Activated naive CD8-positive, alpha-beta T cell treated with anti-CD3 and anti-CD28 coated beads, Interleukin-2, amount 10 ng/mL, durations not matched to agents 7 days and 5 days (primary cell): ENCODE measurements at places on chromosomes 16 and 17. TPM values are rescaled to one million over a fixed set of nuclear protein-coding genes. Genes with fewer than 3 reads are reported as not detected.

DNA sequence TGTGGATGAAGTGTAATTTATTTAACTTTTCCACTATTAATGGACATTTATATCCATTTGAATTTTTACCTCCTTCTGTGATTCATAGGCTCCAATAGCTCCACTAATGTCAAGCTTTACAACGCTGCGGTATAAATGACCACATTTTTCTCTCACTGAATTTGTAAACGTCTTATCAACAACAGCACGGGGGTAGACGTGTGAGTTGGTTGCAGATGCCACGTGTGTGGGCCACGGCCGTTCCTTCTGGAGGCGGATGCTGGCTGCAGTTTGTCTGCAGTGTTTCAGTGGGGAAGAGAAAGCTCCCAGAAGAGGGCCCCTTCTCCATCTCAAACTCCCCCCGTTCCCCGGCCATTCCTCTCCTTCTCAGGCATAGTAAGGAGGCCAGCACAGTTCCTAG lies 68.2 kb upstream of the XYLT1 start:
- no peak overlapping the region for H3K4me3 ChIP-seq
- DNase-seq: no peak
- H3K4me1 ChIP-seq: no peaks in the 10 kb centered on the region
- no peaks in the 10 kb centered on the region for H3K36me3 ChIP-seq
- H3K27ac ChIP-seq: no peak overlapping the region

- peaks cover 30% of the 10 kb centered on the region for H3K36me3 ChIP-seq
- no peaks in the 10 kb centered on the region for H3K27me3 ChIP-seq
- no peak overlapping the region for H3K4me3 ChIP-seq
- H3K27ac ChIP-seq: no peak overlapping the region
These were observed 4.0 kb downstream of the ALDH3A2 start for GRCh38 chr17:19652595-19652994.

DNA sequence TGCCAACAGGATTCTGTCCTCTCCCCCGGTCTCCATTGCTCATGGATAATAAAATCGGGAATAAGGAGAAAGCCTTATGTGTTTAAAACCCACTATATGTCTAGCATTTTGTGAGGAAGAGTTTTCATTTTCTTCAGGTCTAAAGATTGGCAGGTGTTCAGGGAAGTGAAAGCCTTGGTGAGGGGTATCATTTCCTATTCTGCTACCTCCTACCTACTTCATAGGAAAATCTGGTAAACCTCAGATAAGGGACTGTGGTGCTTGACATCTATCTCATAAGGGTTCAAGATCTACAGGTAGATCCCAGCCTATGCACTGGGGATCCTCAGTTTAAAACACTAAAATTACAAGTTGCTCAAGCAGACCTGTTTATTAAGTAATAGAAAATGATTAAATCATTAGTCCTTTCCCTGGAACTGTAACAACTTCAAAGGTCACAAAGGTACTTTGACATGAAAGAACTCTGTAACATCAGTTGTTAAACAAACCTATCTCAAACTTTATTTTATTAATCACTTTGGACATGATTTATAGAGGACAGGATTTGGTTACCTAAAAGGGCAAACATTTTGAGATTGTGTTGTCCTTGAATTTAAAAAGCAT lies 6.5 kb downstream of the MOSMO start:
- no peak overlapping the region for H3K4me3 ChIP-seq
- no peaks in the 10 kb centered on the region for H3K36me3 ChIP-seq
- H3K27me3 ChIP-seq: no peaks in the 10 kb centered on the region
- no peak for DNase-seq

DNA sequence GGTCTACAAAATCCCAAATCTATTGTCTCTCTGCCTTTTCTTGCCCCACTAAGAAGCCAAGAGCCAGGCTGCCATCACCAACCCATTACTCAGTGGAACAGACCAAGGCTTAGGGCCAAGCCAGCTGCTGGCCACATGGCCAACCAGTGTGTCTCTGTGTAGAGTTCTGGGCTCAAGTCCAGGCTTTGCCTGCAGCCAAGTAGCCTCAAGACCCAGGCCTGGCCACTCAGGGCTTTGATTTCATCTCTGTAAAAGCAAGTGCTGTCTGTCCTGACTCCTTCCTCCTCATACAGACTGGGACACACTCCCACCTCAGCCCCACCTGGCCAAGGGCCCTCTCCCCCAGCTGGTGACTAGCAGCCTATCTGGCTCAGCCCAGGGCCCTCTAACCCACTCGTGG lies 14.6 kb downstream of the SREBF1 start:
- peak overlapping the region; percentile 76 for H3K27ac ChIP-seq
- peak overlapping the region; percentile 91 for H3K4me3 ChIP-seq
- H3K4me1 ChIP-seq: peaks cover 76% of the 10 kb centered on the region
- H3K27me3 ChIP-seq: no peaks in the 10 kb centered on the region
- peaks cover 34% of the 10 kb centered on the region for H3K36me3 ChIP-seq

DNA sequence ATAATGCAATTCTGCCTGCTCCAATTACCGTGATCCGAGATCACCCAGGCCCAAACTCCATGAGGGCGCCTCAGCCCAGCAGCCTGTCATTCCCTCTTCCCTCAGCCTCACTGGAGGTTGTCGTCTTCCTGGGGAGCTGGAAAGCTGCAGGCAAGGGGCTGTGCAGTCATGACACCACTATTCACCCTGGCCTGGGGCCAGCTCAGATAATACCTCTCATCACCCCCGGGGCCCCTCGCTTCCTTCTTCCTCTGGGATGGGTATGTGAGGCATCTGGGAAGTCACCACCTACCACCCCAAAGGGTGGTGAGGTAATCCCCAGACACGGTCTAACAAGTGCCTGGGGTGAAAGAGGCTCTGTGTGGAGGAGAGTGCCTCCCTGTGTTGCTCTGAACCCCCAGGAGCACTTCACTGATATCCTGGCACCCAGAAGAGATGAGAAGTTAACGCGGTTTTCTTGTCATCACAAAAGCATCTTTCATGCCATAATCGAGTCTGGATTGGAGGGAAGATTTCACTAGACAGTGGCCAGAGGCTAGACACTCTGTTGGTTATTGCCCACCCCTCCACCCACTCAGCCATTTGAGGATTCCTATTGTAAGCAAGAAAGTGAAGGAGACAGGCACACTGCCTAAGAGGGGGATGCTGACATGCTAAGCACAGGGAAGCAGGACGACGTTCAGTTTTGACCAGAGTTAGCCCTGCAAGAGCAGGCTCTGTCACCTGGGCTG lies 18.4 kb downstream of the CFAP20 start:
- peaks cover 25% of the 10 kb centered on the region for H3K36me3 ChIP-seq
- no peaks in the 10 kb centered on the region for H3K27me3 ChIP-seq
- H3K4me3 ChIP-seq: no peak overlapping the region
- no peak overlapping the region for H3K27ac ChIP-seq

- H3K27me3 ChIP-seq: peaks cover 34% of the 10 kb centered on the region
- DNase-seq: no peak
- H3K4me1 ChIP-seq: peaks cover 5% of the 10 kb centered on the region
- no peak within 1 kb of the TSS for H3K4me3 ChIP-seq
- no peak within 1 kb of the TSS for H3K27ac ChIP-seq
- no peaks in the 10 kb centered on the region for H3K36me3 ChIP-seq
These were observed at the start of gene CYGB for GRCh38 chr17:76537578-76538280. Gene CYGB, minus strand, starts transcription at chr17:76537709. Its CDS starts 167 bp downstream, at chr17:76537542.

DNA sequence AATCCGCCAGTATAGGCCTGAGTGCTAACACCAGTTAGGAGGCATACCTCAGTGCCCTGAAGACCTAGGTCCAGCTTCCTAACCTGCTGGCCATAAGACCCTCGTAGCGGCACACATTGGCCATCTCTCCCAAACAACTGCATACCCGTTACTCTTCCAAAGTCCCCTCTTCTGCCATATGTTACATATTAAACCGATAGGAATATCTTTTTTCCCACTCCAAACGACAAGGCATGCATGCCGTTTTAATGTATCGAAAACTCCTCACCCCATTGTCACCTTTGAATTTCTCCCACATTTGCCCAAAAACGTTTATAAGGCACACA lies 721 bp upstream of the AXIN2 start:
- H3K4me1 ChIP-seq: peaks cover 23% of the 10 kb centered on the region
- H3K27ac ChIP-seq: no peak overlapping the region
- peaks cover 12% of the 10 kb centered on the region for H3K27me3 ChIP-seq
- H3K4me3 ChIP-seq: peak overlapping the region; percentile 86
- H3K36me3 ChIP-seq: peaks cover 4% of the 10 kb centered on the region

DNA sequence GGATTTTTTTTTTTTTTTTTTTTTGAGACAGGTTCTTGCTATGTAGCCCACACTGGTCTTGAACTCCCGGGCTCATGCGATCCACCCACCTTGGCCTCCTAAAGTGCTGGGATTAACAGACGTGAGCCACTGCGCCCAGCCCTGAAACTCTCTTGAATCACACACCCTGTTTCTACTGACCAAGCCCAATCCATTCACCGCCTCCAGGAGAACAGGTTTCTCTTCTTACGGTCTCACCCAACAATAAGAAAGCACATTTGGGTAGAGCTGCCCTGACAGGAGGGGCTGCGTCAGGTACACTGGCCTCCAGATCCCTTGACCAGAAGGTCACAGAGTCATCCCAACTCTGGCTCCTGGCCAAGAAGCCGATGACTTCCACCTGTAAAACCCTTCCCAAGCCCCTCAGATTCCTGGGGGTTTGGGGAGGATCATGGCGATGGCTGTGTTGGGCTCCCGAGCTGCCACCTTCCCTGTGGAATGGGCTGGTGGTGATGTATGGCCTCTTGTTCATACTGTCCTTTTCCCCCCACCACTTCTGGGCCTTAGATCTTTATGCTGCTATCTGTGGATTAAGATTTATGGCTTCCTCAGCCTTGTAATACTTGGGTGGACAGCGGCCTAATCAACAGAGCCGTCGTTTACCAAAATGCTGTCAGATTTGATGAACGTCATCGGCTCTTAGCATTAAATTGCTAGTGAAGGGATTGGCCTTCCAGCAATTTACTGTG lies 89.1 kb downstream of the KATNIP start:
- H3K36me3 ChIP-seq: peaks cover 5% of the 10 kb centered on the region
- H3K4me3 ChIP-seq: no peak overlapping the region
- H3K27me3 ChIP-seq: no peaks in the 10 kb centered on the region
- no peak for DNase-seq

GRCh38 chr16:1180549-1181403 lies 27.9 kb downstream of the CACNA1H start:
- no peaks in the 10 kb centered on the region for H3K36me3 ChIP-seq
- no peak overlapping the region for H3K27ac ChIP-seq
- no peak for DNase-seq
- H3K27me3 ChIP-seq: no peaks in the 10 kb centered on the region
- no peak overlapping the region for H3K4me3 ChIP-seq

GRCh38 chr16:56355786-56356275 lies 69.5 kb downstream of the AMFR start:
- no peaks in the 10 kb centered on the region for H3K36me3 ChIP-seq
- peaks cover 30% of the 10 kb centered on the region for H3K4me1 ChIP-seq
- peak overlapping the region; percentile 84 for H3K4me3 ChIP-seq
- peak overlapping the region; percentile 93 for H3K27ac ChIP-seq

DNA sequence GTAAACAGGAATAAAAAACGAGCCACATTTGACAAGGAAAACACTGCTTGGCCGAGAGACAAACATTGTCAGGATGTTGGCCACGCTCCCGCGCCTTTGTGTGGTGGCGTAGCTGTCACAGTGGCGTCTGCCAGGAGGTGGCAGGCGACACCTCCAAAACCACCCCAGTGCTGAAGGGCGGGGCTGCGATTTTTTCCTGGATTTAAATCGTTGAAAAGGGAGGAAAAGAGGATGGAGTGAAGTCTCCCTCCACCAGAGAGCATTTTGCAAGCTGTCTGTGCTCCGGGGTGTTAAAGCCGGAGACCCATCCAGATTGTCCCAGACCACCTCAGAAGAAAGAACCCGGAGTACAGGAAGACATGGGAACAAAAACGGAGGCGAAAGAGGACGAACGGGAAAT lies 12.7 kb downstream of the MRM3 start:
- peaks cover 2% of the 10 kb centered on the region for H3K4me1 ChIP-seq
- H3K27me3 ChIP-seq: no peaks in the 10 kb centered on the region
- no peak overlapping the region for H3K4me3 ChIP-seq

DNA sequence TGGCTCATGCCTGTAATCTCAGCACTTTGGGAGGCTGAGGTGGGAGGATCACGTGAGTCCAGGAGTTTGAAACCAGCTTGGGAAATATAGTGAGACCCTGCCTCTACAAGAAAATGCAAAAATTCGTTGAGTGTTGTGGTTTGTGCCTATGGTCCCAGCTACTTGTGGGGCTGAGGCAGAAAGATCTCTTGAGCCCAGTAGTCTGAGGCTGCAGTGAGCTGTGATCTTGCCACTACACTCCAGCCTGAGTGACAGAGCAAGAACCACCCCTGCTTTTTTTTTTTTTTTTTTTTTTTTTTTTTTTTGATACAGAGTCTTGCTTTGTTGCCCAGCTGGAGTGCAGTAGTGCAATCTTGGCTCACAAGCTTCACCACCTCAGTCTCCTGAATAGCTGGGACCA lies 34.0 kb downstream of the ITGB3 start:
- peaks cover 9% of the 10 kb centered on the region for H3K27me3 ChIP-seq
- no peak overlapping the region for H3K4me3 ChIP-seq
- no peak overlapping the region for H3K27ac ChIP-seq
- H3K36me3 ChIP-seq: no peaks in the 10 kb centered on the region

The MYH4 gene
- total RNA-seq: not detected

The RGS9 gene
- total RNA-seq: 3.5 TPM

The KCNJ2 gene
- total RNA-seq: not detected

The FOXN1 gene
- not detected for total RNA-seq

The RND2 gene
- total RNA-seq: not detected

The KRT32 gene
- not detected for total RNA-seq

The RUNDC3A gene
- total RNA-seq: 0.50 TPM

The GRIN2C gene
- 0.17 TPM for total RNA-seq

The GLIS2 gene
- total RNA-seq: 0.14 TPM

The FAAP100 gene
- 43.1 TPM for total RNA-seq
